ENCODE measurements at places on chromosomes 11 and 22.

- H3K36me3 ChIP-seq: no peaks in the 10 kb centered on the region
- no peak overlapping the region for H3K27ac ChIP-seq
- H3K4me3 ChIP-seq: no peak overlapping the region
These were observed 157.9 kb downstream of the NCAM1 start for GRCh38 chr11:113119074-113119473.

DNA sequence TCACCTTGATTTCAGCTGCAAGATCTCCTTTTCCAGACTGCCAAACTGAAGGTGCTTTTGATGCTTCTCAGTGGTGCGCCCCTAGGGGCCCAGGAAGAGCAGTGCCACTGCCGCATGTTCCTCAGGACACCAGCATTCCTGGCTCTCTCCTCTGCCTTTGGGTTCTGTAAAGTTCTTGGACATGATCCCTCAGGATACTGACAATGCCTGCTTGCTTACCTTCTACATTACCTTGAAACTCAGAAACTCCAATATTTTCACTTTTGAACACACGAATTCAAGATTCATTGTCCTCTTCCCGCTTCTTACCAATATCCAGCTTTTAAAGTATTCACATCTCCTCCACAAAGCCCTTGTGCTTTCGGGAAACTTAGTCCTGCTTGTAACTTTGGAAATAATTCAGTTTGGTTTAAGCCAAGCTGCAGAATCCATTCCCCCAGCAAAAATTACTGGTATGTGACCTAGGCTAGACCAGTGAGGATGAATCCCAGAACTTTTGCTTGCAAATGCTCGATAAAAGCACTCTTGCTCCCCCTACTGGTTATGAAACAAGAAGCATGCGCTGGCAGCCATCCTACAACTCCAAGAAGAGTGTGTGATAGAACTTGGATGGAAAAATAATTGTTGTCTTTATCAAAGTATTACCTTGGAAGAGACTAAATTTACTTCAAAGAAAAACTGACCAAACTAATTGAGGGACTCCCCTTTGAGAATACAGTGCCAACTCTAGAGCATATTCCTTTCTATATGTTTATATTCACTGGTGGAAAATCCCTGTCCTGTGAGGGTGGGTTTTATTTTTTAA is 16.5 kb upstream of the OR5B21 start:
- peak overlapping the region; percentile 18 for H3K4me3 ChIP-seq
- DNase-seq: peak; percentile 20
- peaks cover 10% of the 10 kb centered on the region for H3K4me1 ChIP-seq
- H3K36me3 ChIP-seq: peaks cover 18% of the 10 kb centered on the region
- no peaks in the 10 kb centered on the region for H3K27me3 ChIP-seq

DNA sequence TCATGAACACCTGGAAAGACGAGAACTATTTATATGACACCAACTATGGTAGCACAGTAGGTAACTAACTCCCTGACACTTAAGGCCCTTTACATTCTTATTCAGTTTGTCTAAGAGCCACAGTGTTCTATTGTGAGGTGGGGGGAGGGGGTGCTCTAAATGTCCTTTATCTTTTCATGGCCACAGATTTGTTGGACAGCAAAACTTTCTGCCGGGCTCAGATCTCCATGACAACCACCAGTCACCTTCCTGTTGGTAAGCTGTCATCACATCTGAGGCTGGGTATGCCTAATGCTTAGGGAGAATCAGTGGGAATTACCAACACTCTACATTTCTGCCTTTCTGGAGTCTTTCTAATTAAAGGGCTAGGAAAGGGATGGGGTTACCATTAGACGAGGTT is 30.7 kb downstream of the EHF start:
- H3K27ac ChIP-seq: no peak overlapping the region
- H3K36me3 ChIP-seq: no peaks in the 10 kb centered on the region
- peaks cover 23% of the 10 kb centered on the region for H3K4me1 ChIP-seq
- DNase-seq: no peak
- no peaks in the 10 kb centered on the region for H3K27me3 ChIP-seq

DNA sequence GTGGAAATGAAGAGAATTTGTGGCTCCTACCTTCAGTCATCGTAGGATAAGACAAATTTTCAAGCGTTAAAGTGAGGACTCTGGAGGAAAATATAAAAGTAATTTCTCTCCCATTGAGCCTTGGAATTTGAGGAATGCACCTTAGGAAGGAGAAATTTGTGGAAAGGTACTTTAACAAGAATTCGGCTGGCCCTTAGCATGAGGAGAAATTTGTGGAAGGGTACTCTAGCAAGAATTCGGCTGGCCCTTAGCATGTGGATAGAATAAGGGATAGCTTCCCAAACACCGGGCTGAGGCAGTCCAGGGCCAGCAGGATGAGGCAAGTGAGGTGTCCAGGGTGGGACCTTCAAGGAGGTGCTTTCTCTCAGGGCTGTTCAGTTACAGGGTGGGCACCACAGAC is 33.2 kb upstream of the FAR1 start:
- H3K4me3 ChIP-seq: no peak overlapping the region
- no peak for DNase-seq
- H3K27ac ChIP-seq: no peak overlapping the region
- no peaks in the 10 kb centered on the region for H3K27me3 ChIP-seq

DNA sequence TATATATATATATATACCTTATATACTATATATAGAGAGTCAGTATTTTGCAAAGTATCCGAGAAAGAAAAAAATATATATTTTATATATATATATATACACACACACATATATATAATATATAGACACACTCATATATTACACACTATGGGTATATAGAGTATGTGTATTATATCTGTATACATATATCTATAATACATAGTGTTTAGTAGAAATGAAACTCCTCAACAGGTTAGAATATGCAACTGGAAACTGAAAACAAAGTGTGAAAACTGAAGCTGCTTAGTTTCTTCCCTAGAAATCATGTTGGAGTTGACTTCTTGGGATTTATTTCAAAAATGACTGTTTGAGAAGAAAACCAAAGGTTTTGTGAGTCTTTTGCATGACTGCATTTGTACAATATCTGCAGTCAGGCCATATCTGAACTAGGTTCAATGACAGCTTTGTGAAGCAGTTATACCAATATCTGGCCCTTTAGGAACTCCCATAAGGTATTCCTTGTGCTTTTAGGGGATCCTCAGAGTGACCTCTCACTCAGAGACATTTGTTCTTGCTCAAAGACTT is 284.1 kb downstream of the CASP12 start:
- no peak overlapping the region for H3K4me3 ChIP-seq
- no peak for DNase-seq
- no peak overlapping the region for H3K27ac ChIP-seq
- H3K27me3 ChIP-seq: no peaks in the 10 kb centered on the region
- H3K36me3 ChIP-seq: no peaks in the 10 kb centered on the region
- no peaks in the 10 kb centered on the region for H3K4me1 ChIP-seq

DNA sequence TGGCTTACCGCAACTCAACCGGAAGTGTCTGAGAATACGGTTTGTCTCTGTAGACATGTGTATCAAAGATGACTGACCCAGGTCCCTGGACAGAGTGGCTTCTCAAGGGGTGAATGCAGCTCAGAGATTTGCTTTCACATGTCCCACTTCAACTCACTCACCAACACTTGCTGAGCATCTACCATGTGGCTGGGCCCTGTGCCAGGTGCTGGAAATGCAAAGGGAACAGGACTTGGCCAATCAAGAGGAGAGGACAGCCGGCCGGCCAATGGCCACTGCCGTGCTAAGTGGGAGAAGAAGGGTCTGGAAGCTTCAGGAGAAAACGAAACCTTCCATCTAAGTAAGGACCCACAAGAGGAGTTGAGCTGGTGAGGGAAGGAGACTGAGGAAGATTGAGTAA is 151.3 kb downstream of the CEP164 start:
- no peaks in the 10 kb centered on the region for H3K27me3 ChIP-seq
- no peak overlapping the region for H3K27ac ChIP-seq
- DNase-seq: no peak

DNA sequence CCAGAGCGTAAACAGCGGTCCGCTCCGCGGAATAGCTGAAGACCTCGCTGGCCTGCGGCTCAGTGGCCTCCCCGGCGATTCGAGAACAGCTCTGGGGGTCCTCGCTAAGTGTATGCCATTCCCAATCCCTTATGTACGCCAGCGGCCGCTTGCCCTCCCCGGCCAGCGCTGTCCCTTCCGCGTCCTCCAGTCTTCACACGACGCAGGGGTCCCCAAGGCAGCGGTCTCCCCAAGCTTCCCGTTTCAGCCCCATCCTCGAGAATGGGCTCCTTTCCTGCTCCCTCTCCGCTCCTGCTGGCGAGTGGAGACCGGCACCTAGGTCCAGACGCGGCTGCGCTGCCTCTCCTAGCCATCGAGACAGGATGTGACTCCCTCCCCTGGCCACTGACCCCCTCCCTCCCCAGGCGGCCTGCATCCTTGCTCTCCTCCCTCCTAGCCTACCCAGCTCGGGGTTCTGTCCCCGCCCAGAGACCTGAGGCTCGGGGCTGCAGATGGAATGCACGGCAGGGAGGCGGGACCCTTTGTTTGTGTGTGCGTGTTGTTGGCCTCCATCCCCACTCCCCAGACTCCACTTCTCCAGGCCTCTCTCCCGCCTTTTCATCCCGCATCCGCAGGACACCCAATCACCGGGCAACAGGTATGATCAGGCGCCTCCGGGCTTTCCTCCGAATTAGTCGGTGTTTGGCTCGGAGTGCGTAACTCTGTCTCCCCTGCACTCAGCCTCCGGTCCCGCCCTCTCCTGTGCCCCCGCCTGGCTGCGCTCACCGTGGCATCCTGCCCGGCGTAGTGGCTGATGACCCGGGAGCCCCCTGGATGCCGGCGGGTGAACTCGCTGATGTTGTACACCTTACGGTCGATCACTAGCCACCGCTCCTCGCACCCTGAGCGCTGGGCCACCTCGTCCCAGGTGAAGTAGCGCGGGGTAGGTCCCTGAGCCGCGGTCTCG is 740 bp downstream of the FADS1 start:
- H3K4me3 ChIP-seq: peak overlapping the region; percentile 70
- DNase-seq: peak; percentile 16
- peak overlapping the region; percentile 25 for H3K27ac ChIP-seq
- H3K27me3 ChIP-seq: peaks cover 6% of the 10 kb centered on the region

DNA sequence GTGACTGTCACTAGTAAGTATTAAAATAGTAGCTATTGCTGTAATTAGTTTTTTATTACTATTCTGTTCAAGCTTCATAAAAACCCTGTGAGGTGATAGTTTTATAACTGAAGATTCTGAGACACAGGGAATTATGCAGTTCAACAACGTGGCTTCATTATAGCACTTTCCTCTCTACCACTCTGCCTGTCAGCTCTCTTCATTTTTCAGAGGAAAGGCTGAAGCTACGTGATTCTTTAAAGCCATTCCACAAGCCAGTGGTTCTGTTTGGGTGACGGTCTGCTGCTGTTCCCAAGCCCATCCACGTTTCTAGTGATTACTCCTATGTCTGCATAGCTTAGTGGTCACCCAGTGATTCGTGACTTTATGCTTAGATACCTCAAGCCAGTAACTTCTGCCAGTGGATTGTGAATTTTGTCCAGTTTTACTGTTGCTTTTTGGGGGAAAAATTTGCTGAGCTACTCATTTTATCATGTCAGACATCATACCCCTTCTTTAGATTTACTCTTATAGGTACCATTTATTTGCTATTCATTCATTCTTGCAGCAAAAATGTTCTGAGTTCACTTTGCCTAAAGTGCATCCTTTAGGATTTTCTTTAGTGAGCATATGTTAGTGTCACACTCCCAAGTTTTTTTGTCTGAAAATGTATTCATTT is 59.8 kb downstream of the UVRAG start:
- DNase-seq: no peak
- no peaks in the 10 kb centered on the region for H3K27me3 ChIP-seq
- peaks cover under 1% of the 10 kb centered on the region for H3K36me3 ChIP-seq
- no peak overlapping the region for H3K27ac ChIP-seq
- H3K4me1 ChIP-seq: no peaks in the 10 kb centered on the region

- H3K27me3 ChIP-seq: no peaks in the 10 kb centered on the region
- H3K4me1 ChIP-seq: peaks cover 5% of the 10 kb centered on the region
- H3K27ac ChIP-seq: no peak overlapping the region
- H3K36me3 ChIP-seq: no peaks in the 10 kb centered on the region
- H3K4me3 ChIP-seq: no peak overlapping the region
These were observed 11.5 kb downstream of the PTPRJ start for GRCh38 chr11:47991894-47992293.

GRCh38 chr11:10301656-10302358 is 3.1 kb upstream of the ADM start:
- peak overlapping the region; percentile 98 for H3K4me3 ChIP-seq
- no peaks in the 10 kb centered on the region for H3K36me3 ChIP-seq
- peaks cover 31% of the 10 kb centered on the region for H3K4me1 ChIP-seq
- H3K27ac ChIP-seq: peak overlapping the region; percentile 78
- H3K27me3 ChIP-seq: peaks cover 12% of the 10 kb centered on the region

- DNase-seq: no peak
- H3K27me3 ChIP-seq: no peaks in the 10 kb centered on the region
- H3K36me3 ChIP-seq: no peaks in the 10 kb centered on the region
- H3K4me3 ChIP-seq: no peak overlapping the region
- no peak overlapping the region for H3K27ac ChIP-seq
These were observed 3.7 kb upstream of the DGKZ start for GRCh38 chr11:46343520-46343919.

DNA sequence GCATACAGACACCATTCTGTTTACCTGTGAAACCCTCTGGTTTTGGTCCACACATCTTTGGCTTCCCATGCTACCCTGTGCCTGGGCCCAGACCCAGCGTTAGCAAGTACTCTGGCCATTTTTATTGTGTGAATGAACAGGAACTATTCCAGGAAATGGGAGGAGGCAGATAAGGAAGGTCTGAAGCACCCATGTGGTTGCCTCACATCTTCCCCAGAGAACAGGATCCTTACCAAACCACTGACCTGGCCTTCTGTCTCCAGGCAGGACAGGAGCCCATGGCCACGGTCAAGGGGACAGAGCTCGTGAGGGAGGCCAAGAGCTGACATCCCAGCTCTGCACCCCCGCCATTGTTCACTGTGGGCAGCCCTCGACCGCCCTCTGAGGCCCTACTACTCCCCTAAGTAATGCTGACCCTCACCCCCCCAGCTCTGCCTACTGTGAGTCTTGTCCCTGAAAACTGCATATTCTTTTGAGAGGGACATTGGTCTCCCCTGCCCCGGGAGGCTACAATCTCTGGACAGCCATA is 97.7 kb upstream of the TP53I11 start:
- H3K27ac ChIP-seq: no peak overlapping the region
- no peak overlapping the region for H3K4me3 ChIP-seq
- no peak for DNase-seq
- no peaks in the 10 kb centered on the region for H3K36me3 ChIP-seq
- H3K4me1 ChIP-seq: peaks cover 3% of the 10 kb centered on the region

- no peak overlapping the region for H3K27ac ChIP-seq
- H3K27me3 ChIP-seq: no peaks in the 10 kb centered on the region
- no peaks in the 10 kb centered on the region for H3K36me3 ChIP-seq
- H3K4me1 ChIP-seq: peaks cover 13% of the 10 kb centered on the region
These were observed 17.3 kb upstream of the PLET1 start for GRCh38 chr11:112277941-112278340.

DNA sequence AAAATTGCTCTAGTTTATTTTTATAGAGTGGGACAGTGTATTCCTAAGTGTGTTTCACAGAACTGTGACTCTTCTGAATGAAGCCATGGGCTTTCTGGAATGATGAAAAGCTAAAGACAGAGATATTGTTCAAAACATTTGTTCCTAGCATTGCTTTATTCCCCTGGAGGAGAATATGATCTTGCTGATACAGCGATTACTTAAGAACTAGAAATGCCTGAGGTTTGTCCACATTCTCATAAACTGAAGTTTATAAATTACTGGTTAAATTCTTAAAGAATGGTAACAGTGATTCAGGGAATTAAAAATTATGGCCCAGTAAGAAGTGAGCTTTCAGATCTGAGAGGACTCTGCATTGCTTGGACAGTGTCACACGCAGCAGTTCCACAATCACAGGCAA is 690.3 kb downstream of the FAM181B start:
- no peak for DNase-seq
- H3K27ac ChIP-seq: no peak overlapping the region
- H3K36me3 ChIP-seq: no peaks in the 10 kb centered on the region
- H3K4me3 ChIP-seq: no peak overlapping the region

GRCh38 chr11:66619080-66619554 is 2.7 kb downstream of the RBM14 start:
- peak overlapping the region; percentile 98 for H3K27ac ChIP-seq
- peaks cover 16% of the 10 kb centered on the region for H3K36me3 ChIP-seq
- no peaks in the 10 kb centered on the region for H3K27me3 ChIP-seq
- peaks cover 54% of the 10 kb centered on the region for H3K4me1 ChIP-seq
- peak; percentile 41 for DNase-seq

Measured in effector memory CD4-positive, alpha-beta T cell (primary cell).